ENCODE measurements at places on chromosomes 7 and 10.

GRCh38 chr10:75487087-75487754 is 55.8 kb downstream of the LRMDA start:
- DNase-seq = no peak

- no peak for DNase-seq
Observed at GRCh38 chr10:26859241-26860101, 1.3 kb downstream of the ABI1 start.

- no peak for DNase-seq
Observed at GRCh38 chr7:107678110-107678753, 17.6 kb downstream of the SLC26A4 start.

DNA sequence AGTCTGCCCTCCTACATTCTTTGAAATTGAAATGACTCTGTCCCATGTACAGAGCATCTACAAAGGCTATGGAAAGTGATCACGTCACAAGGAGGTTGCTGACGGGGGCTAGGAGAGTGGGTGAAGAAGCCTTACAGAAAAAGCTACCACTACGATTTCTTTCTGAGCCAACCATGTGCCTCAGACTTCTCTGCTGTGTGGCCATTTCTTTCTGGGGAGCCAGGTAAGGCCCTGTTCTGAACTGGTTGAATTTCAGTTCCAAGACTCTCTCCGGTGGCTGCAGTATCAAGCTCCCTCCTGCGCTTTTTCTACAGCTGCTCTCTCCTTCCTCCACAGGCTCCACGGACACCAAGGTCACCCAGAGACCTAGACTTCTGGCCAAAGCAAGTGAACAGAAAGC is 112.5 kb upstream of the PRSS1 start:
- no peak for DNase-seq

DNA sequence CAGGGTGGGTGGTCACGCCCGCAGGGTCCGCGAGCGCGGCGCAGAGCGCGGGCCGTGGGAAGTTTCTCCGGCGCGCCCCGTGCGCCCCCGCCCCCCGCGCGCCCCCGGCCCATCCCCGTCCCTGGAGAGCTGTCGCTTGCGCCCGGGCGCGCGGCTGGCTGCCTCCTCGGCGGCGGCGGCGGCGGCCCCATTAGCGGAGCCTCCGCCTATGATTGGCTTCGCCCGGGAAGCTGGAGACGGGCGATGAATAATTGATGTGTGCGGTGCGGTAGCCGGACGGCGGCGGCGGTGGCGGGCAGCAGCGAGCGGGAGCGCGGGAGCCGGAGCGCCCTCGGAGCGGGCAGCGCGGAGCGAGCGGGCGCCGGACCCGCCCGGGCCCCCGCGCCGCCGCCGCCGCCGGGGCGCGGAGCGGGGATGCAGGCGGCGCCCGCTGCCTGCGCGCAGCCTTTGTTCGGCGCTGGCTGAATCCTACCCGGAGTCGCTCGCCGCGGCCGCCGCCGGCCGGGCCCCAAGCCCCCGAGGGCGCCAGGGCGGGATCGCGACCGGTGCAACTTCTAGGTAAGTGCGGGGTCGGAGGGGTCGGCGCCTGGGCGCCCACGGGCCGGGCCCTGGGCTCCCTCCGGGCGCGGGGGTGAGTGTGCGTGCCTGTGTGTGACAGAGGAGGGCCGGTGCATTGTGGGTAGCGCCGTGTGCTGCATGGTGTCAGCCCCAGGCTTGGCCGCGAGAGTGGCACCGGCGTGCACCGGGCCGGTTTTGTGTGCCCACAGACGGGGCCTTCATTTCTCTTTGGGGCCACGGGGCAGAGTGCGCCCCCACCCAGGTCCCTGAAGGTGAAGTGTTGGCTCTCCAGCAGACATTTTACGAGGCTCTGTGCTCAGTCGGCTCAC is 103.8 kb upstream of the PPIF start:
- DNase-seq = peak; percentile 52

GRCh38 chr7:7883394-7883793 is 85.2 kb upstream of the GLCCI1 start:
- DNase-seq = no peak

DNA sequence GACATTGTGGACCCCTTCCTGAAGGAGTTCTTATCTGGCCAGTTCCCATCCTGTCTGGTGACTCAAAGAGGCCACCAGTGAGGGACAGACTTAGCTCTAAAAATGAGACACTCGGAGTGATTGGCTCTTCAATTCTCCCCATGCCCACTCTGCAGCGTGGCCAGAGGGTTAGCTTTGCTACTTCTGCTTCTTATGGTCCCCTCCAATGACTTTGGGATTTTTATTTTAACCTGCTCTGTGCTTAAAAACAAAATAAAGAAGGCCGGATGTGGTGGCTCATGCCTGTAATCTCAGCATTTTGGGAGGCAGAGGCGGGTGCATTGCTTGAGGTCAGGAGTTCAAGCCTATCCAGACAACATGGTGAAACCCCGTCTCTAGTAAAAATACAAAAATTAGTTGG is 573.0 kb upstream of the AUTS2 start:
- no peak for DNase-seq

DNA sequence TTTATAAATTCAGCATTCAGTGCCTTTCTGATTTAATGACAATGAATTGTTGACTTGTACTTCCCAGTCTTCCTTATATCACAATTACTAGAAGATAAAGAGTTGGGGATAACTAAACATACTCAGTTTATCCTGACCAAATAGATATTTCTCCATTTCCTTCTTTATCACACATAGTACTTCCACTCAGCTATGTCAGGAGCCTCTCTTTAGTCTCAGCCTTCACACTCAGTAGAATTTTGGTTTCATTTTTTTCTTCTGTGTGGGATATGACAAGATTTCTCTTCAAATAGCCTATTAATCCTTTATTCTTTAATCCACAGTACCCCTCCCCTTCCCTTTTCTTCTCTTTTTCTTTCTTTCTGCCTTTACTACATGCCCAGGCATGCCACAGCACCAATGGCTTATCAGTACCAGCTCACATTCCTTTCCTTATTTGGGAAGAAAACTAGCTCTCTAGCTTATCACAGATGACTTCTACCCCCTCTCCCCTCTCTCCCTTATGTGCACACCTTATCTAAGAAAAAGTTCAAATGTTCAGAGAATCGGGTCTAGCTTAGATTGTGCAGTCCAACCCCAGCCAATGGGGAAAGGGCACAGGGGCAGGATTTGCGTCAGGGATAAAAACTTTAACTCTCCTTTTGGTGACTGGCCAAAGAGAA is 109.0 kb downstream of the PHF14 start:
- DNase-seq = peak; percentile 6

- DNase-seq = no peak
Observed at GRCh38 chr10:132417957-132418441, 21.0 kb downstream of the PWWP2B start.

GRCh38 chr10:96714031-96714590 is 6.2 kb downstream of the PIK3AP1 start:
- no peak for DNase-seq

- DNase-seq = no peak
Observed at GRCh38 chr10:17871036-17871435, 61.9 kb downstream of the MRC1 start.

GRCh38 chr7:149473251-149473650 is 12.4 kb upstream of the ZNF777 start:
- no peak for DNase-seq

- DNase-seq = no peak
Observed at GRCh38 chr7:94580601-94581000, 71.0 kb downstream of the CASD1 start.

DNA sequence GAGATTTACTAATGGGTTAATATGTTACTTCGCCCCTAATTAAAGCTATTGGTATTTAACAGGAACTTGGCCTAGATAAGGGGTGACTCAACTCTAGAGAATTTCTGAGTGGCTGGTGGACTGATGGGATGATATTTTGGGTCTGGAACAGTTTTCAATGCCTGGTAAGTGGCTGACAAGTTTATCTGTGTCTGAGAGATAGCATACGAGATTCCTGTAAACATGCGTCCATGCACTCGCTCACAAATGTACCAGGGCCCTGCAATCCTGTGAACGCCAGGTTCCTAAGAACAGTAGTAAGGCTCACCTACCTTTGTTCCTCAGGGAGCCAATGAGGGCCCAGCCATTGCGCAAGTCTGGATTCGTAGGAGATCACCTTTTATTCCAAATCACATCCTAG is 683.8 kb upstream of the ANKRD30A start:
- DNase-seq = no peak

GRCh38 chr10:1050554-1050953 is 1.6 kb upstream of the IDI1 start:
- no peak for DNase-seq

- no peak for DNase-seq
Observed at GRCh38 chr10:5538446-5538845, 13.7 kb downstream of the CALML3 start.

- DNase-seq = no peak
Observed at GRCh38 chr7:20959281-20959680, 172.6 kb upstream of the SP8 start.

DNA sequence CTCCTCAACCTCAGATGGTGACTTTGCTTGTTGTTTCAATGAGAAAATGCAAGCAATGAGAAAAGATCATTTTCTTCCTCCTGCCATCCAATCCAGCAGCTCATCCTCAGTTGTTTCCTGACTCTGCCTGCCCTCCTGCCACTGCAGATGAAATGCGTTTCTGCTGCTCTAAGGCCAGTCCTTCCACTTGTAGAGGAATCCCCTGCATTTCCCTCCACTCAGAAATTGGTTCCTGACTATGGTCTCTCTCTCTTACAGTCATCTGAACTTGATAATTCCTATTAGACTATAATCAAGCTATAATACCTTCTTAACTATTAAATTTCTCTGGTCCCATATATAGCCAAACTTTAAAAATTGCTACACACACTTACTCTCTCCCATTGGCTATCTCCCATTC is 14.4 kb downstream of the ITGA8 start:
- DNase-seq = no peak

DNA sequence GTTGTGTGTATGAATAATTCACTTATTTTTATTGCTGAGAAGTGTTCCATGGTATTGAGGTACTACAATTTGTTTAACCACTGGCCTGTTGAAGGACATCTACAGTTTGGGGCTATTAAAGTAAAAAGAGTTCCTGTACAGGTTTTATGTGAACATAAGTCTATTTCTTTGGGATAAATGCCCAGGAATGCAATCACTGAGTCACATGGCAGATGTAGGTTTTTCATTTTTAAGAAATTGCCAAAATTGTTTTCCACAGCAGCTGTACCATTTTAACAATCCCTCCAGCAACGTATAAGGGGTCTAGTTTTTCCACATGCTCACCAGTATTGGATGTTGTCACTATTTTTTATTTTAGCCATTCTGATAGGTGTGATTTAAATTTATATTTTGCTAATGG is 243.9 kb downstream of the TNS3 start:
- no peak for DNase-seq

DNA sequence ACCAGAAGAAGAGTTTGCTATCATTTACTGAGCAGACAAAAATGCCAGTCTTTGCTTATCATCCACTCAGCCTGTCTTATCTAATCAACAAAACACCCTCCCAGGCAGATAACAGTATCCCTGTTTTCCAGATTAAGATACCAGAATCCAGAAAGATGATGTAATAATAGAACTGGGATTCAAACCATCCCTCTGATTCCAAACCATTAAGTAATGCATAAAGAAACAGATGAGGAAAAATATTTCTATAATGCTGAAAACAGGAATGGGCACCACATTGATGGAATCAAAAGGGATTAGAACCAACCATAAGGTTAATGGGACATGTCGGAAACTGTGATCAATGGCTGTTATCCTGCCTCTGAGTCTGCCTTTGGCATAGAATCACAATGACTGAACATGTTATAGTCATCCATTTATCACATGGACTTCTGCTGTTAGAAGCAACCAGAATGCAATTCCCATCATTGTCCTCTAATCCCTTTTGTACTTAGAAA is 92.1 kb upstream of the RSU1 start:
- DNase-seq = no peak

- peak; percentile 27 for DNase-seq
Observed at GRCh38 chr7:2086229-2086628, 146.5 kb downstream of the MAD1L1 start.

DNA sequence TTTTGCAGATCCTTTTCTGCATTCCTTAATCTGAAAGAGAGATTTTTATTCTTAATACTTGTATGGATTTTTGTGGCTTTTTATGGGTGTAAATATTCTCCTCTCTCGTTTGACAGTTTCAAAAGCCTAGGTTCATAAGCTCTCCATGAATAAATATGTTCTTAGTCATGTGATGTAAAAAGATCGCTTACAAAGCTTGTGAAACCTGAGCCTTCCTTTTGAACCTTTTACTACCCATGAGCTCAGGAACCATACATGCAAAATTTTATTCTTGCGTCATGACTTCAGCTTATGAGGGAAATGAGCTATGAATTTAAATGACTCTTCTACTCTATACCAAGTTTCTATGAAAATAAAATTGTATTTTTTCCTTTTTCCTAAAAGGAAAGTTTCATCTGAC is 98.7 kb downstream of the POLL start:
- DNase-seq = no peak

GRCh38 chr7:39697483-39697882 is 74.1 kb downstream of the RALA start:
- DNase-seq = no peak

- DNase-seq = no peak
Observed at GRCh38 chr7:65983965-65984658, 2.1 kb upstream of the GUSB start.

- no peak for DNase-seq
Observed at GRCh38 chr10:56346845-56347415, 14.1 kb downstream of the ZWINT start.

GRCh38 chr7:157851501-157852067 is 514.8 kb downstream of the DNAJB6 start:
- DNase-seq = peak; percentile 93

GRCh38 chr7:28201131-28201530 is 20.5 kb upstream of the JAZF1 start:
- no peak for DNase-seq

- peak; percentile 73 for DNase-seq
Observed at GRCh38 chr10:107686095-107686494, 521.6 kb upstream of the SORCS1 start.

DNA sequence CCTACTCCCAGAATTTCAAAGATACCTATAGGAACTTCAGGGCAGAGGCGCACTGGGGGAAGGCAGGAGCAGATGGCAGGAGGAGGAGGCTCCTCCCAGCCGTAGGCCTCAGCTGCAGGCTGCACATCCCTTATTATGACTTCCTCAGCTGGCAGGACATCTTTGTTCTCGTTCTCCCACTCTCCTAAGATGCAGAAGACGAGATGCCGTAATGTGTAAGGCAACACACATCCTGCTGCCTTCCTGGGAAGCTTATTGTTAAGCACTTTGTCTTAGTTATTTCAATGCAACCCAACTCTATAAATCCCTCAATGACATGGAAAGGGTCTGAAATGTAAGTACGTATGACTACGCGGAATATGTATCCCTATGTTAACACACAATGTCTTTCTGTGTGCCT is 599.8 kb upstream of the MGMT start:
- no peak for DNase-seq

DNA sequence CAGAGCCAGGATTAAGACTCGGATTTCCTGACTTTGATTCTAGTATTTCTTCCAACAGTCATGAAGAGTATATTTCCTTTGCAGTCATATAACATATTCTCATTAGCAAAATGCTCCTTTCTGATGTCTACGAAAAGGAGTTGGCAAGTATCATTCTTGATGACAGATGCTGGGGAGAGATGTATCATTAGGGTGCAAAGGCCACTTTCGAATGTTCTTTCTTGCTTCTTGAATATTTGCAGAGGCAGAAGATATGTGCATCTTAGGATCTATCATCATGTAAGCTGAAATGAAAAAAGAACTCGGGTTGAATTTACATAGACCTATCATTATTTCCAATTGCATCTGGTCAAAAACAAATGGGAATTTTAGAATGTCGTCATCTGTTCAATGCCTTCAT is 294.4 kb downstream of the BAMBI start:
- no peak for DNase-seq

- no peak for DNase-seq
Observed at GRCh38 chr10:72228318-72228751, 12.3 kb upstream of the ASCC1 start.
